Suprapubic skin (tissue), 4 donors: ENCODE measurements at places on chromosomes 5 and 9. TPM values are rescaled to one million over a fixed set of nuclear protein-coding genes. Genes with fewer than 3 reads are reported as not detected.

GGTA1 gene
- total RNA-seq = 5.8 TPM

PCDHB7 gene
- 0.72 TPM for total RNA-seq

SYNPO gene
- 7.0 TPM for total RNA-seq

CEP72 gene
- 9.1 TPM for total RNA-seq

PHF24 gene
- 0.89 TPM for total RNA-seq

SLC36A2 gene
- total RNA-seq = not detected

PARP8 gene
- 9.7 TPM for total RNA-seq

LCN15 gene
- total RNA-seq = not detected

SLC46A2 gene
- total RNA-seq = 5.6 TPM

PAEP gene
- 5.6 TPM for total RNA-seq

HBEGF gene
- 19.6 TPM for total RNA-seq

PCDHGA8 gene
- 5.1 TPM for total RNA-seq

ISL1 gene
- 3.3 TPM for total RNA-seq

AK8 gene
- 1.4 TPM for total RNA-seq

DMRT3 gene
- total RNA-seq = not detected

PJA2 gene
- total RNA-seq = 43.5 TPM

COL15A1 gene
- 8.2 TPM for total RNA-seq

CD180 gene
- not detected for total RNA-seq

CYLC2 gene
- not detected for total RNA-seq
